ENCODE measurements at places on chromosomes 12 and 14.
A peak's percentile ranks its signal among the peaks of the same experiment; 100 is the strongest.

DNA sequence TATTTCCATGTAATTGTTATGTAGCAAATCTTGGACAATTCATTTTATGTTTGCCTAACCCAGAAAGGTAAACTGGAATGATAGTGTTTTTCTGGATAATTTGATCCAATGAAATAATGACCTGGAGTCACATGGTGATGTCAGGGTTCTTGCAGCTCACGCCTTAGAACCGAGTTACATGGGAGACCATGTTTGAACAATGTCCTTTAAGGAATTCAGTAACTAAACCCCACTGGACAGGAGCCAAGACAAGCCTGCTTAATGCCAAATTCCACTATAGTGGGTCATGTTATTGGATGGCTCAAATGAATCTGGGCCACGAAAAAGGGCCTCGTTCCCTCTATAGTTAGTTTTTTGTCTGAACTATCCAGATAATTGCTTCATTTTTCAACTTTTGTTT lies 255.8 kb upstream of the HMGA2 start:
- no peak for DNase-seq

- DNase-seq = no peak
Measured at GRCh38 chr12:90836689-90837088, 118.3 kb downstream of the CCER1 start.

- no peak for DNase-seq
Measured at GRCh38 chr14:55536204-55536708, 43.8 kb upstream of the KTN1 start.

GRCh38 chr12:44159216-44159615 lies 323.3 kb downstream of the TMEM117 start:
- no peak for DNase-seq

DNA sequence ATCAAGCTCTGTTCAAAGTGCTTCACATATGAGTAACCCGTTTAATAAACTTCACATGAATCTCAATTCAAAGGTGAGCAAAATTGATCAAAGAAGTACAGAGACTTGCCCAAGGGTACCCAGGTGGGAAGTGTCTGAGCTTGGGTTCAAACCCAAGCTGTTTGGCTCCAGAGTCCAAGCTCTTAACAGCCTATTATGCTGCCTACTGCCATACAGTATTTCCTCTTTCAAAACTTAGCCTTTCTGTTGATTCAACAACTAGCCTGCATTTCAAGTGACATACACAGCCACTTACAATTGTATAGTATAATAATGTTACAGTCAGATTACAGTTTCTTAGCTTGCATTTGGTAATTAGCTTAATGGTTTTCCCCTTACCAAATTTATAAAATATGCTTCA lies 29.7 kb downstream of the FRMD6 start:
- no peak for DNase-seq

DNA sequence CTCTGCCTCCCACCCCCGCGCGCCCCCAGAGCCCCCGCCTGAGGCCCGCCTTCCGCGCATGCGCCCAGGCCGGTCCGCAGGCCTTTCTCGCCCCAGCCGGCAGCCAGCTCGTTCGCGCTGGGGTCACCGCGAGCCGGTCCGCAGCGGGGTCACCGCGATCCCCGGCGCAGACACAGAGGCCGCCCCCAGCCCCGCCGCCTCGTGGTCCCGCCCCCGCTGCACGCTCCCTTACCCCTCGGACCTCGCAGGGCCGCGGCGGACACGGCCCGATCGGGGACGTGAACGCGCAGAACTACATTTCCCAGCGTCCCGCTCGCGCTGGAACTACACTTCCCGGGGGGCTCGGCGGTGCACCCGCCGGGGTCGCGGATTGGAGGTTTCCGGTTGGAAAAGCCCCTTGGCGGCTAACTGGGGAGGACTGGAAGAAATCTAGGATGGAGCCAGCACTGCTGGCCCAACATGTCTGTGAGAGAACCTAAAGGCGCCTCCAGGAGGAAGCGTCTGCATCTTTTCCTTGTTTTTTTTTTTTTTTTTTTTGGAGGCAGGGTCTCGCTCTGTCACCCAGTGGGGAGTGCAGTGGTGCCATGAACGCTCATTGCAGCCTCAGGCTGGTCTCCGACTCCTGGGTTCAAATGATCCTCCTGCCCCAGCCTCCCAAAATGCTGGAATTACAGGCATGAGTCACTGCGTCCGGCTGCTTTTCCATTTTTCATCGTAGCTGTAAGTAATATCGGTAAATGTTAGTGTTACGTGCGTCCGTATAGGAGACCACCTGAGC lies at the start of gene ZNF605:
ZNF605 (minus strand) TSS at position 296 of the 778 bp plus-strand sequence. CDS start 10,671 bp downstream, outside the sequence.
- DNase-seq = peak; percentile 64

GRCh38 chr14:28294834-28295440 lies 471.6 kb upstream of the FOXG1 start:
- no peak for DNase-seq

DNA sequence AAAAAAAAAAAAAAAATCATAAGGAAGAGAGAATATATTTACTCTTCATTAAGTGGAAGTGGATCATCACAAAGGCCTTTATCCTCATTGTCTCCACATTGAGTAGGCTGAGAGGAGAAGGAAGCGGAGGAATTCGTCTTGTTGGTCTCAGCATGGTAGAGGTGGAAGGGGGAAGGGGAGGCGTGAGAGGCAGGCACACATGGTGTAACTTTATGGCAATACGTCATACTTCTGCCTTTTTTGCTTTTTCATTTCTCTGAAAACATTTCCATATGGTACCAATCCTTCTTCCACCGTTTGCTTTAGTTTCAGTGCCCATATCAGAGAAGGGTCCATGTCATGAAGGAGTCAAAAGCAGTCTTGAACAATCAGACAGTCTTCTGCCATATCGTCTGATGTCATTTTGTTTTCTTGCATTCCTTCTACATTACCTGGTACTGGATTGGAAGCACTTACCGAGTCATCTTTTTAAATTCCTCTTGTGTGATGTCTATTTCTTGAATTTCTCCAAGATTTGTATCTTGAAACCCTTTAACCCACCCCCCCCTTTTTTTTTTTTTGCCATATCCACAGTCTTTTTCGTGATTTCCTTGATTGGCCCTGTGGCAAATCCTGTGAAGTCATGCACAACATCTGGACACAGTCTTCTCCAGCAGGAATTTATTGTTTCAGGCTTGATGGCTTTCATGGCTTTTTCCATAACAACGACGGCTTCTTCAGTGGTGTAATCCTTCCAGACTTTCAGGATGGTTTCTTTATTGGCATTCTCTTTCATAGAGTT lies 8.9 kb downstream of the FUT8 start:
- no peak for DNase-seq

DNA sequence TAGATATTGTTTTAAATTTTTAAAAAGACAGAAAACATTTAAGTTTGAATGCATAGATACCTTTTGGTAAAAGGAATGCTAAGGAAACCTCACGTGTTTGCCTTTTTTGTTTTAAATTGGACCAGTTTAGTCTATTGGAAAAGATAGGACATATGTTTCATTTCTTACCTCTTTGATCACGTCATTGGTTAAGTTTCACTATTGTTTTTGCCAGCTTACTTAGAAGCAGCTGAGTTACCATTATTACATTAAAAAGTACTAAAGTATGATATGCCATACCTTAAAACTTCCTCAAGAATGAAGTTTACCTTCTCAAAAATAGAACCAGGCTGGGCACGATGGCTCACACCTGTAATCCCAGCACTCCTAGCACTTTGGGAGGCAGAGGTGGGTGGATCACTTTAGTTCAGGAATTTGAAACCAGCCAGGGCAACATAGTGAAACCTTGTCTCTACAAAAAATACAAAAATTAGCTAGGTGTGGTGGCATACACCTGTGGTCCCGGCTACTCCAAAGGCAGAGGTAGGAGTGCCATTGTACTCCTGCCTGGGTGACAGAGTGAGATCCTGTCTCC lies 54.4 kb downstream of the SRGAP1 start:
- DNase-seq = no peak

DNA sequence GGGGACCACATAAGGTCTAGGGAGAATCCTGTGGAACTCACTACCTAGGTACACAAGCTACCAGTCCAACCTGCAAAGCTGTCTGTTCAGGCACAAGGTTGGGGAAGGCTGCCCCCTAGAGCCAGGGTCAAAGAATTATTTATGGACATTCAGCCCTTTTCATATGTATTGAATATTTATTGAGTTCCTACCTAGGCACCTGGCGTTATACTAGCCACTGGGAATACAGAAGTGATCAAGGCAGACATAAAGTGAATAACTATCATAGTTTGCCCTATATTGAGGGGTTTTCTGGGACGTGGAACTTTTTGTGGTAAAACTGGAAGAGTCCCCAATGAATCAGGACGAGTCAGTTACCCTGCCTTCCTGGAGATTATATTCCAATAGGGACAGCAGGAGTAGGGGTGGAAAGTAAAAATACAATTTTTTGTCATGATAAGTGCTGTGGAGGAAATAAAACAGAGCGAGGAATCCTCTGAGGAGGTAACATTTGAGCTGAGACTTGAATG lies 5.8 kb upstream of the SLC48A1 start:
- DNase-seq = peak; percentile 57

GRCh38 chr12:117646520-117646919 lies 285.1 kb upstream of the NOS1 start:
- DNase-seq = no peak

- peak; percentile 36 for DNase-seq
Measured at GRCh38 chr12:124508381-124509079, 58.9 kb downstream of the NCOR2 start.

DNA sequence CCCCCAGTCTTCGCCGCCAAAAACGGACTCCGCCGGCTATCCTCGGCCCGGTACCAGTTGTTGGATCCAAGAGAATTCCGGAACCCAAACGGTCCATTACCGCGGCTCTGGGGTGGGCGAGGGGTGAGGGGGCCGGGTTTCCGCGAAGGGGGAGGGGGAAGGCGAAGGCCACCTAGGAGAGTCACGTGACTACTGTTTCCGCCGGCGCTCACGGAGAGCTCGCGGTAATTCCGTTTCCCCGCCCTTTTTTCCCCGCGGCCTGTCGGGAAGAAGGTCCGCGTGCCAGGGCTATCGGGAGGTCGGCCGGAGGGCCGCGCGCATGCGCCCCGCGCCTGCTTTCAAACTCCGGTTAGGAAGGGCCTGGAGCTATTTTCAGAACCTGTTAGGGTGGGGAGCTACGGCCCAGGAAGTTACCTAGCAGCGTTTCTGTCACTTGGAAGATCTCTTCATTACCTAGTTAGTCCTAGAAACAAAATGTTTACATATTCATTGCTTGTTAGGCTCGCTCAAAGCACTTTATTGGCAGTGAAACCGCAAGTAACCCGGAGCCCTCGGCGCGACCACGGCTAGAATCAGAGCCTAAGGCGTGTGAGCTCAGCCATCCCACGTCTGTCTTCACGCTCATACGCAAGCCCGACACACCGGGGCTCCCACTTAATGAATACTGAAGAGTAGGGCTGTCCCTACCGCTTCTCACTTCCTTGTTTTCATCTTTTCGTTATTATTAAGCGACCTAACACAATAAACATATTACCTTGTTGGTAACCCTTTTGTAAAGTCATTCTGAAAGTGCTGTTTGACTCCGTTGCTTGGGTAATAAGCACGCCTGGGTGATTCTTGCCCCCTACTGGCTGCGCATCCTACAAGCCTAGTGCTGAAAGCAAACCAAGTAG lies 624 bp upstream of the SBNO1 start:
- DNase-seq = peak; percentile 99

GRCh38 chr12:117027251-117028086 lies 71.7 kb downstream of the TESC start:
- no peak for DNase-seq

DNA sequence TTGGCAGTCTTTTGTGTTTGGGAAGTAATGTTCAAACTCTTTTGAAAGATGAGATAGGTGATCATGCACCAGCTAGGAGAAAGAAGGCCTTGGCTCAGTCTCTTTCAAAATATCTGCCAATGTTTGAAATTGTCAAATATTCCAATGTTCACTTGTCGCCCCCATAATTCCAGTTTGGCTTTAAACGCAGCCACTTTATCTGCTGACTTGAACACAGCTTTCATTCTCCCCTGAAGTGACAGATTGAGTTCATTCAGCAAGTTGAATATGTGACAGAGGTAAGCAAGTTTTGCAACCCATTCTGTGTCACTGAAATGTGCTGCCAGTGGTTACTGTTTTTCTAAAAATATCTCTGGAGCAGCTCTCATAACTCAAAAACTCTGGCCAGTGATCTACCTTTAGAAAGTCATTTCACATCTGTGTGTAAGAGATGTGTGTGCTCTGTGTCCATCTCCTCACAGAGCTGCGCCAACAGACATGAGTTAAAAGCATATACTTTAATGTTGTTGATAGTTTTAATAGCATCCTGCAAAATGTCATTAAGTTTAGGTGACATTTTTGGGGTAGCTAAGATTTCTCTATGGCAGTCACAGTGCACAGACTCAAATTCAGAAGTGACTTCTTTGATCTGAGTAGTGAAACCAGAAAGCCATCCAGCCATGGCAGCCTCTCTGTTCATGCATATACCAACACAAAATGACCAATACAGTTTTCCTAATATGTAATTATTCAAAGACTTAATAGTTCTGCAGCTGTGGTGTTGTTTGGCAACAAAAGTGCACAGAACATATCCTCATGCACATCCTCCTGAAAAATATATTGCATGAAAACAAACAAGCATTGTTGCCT lies 614.3 kb upstream of the MIS18BP1 start:
- no peak for DNase-seq

DNA sequence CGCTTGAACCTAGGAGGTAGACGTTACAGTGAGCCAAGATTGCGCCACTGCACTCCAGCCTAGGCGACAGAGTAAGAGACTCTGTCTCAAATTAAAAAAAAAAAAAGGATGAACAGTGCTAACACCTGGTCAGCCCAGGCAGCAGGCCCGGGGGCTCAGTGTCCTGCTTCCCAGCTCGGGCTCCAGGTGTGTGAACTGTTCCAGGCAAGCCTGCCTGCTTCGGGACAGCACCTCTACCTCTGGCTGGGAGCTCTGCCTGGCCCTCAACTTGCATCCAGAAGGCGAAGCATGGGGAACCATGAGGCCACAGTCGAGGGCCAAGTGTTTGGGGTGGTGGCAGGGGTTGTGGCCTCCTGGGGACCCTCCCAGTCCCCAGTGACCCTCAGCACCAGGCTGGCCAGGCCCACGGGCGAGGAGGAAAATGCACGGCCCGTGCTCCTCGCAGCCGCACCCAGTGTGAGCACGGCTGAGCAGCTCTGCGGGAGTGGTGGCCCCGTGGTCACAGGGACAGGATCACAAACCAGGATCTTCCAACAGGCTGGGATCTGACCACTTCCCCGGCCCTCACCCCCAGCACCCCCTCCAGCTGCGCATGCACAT lies 15.5 kb downstream of the CDCA4 start:
- DNase-seq = no peak

GRCh38 chr12:121318121-121318520 lies 21.6 kb upstream of the CAMKK2 start:
- DNase-seq = no peak

- no peak for DNase-seq
Measured at GRCh38 chr12:130227641-130228040, 65.4 kb downstream of the FZD10 start.
